ENCODE measurements at places on chromosomes 3 and 15.

DNA sequence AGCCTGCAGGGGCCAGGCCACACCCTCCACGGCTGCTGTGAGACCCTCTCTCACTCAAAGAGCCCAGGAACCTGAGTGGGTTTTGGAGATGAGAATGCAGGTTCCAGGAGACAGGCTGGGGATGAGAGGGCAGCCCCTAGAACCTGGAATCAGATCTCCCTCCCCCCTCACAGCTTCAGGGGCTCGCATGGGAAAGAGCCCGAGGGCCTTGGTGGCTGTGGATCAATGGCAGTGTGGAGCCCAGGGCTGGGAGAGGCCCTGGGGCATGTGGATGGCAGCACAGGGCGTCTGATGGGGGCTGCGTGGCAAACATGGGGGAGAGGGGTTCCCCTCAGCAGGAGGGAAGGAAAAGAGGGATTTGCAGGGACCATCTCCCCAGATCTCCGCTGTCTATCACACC, 112.8 kb upstream of the RPL32 start:
- no peak overlapping the region for H3K4me3 ChIP-seq
- DNase-seq: no peak
- no peaks in the 10 kb centered on the region for H3K27me3 ChIP-seq
- no peaks in the 10 kb centered on the region for H3K36me3 ChIP-seq
- peak overlapping the region; percentile 51 for H3K27ac ChIP-seq

- no peaks in the 10 kb centered on the region for H3K27me3 ChIP-seq
- H3K4me3 ChIP-seq: no peak overlapping the region
- no peaks in the 10 kb centered on the region for H3K36me3 ChIP-seq
- no peak overlapping the region for H3K27ac ChIP-seq
These were observed 57.8 kb upstream of the TGFBR2 start for GRCh38 chr3:30548600-30548999.

GRCh38 chr3:13188181-13188779, 115.1 kb upstream of the IQSEC1 start:
- no peak overlapping the region for H3K27ac ChIP-seq
- no peaks in the 10 kb centered on the region for H3K27me3 ChIP-seq
- no peak for DNase-seq
- no peaks in the 10 kb centered on the region for H3K36me3 ChIP-seq
- H3K4me1 ChIP-seq: no peaks in the 10 kb centered on the region

- no peak overlapping the region for H3K4me3 ChIP-seq
- no peak for DNase-seq
- no peaks in the 10 kb centered on the region for H3K36me3 ChIP-seq
- no peaks in the 10 kb centered on the region for H3K4me1 ChIP-seq
These were observed 925.1 kb upstream of the NR2F2 start for GRCh38 chr15:95405447-95405846.

- H3K36me3 ChIP-seq: no peaks in the 10 kb centered on the region
- DNase-seq: peak; percentile 76
- no peaks in the 10 kb centered on the region for H3K27me3 ChIP-seq
- peak overlapping the region; percentile 28 for H3K4me3 ChIP-seq
These were observed 2.5 kb downstream of the PDZRN3 start for GRCh38 chr3:73622091-73622805.

DNA sequence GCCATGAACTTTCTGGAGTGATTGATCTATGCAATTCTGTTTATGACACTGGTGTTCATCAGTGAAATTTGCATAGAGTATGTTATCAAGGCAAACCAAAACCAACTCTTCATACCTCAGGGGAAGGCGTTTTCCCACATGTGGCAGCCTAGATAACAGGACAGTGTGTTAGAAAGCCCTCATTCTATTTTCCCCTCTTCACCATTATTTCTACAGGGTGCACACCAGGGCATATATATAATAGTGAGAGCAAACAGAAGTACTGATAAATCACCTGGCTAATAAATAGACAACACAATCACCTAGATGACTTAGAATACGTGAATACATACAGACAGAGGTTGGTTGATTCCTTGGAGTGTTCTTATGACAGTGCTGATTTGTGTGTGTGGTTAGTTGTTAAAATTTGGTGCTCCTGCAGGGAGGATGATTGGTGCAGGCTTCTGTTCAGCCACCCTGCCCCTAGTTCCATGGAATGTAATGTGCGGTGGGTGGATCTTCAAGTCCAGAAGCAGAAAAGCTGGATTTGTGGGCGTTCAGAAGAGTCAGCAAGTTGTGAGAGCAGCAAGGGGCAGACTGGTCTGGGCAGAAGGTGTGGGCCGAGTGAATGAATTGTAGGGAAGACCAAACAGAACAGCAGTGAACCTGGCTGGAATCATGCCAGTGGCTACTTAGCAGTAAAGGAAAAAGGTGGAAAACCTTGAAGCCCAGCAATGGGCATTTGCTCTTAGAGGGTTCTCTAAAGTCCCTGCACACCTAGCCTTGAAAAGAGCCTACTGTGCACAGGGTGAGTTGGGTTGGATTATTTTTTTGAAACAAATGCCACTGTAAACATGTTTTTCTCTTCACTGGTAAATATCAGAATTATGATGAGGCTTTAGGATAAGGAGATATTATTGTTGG, 11.7 kb upstream of the RARRES1 start:
- no peaks in the 10 kb centered on the region for H3K36me3 ChIP-seq
- H3K27me3 ChIP-seq: no peaks in the 10 kb centered on the region
- DNase-seq: peak; percentile 52
- peaks cover 9% of the 10 kb centered on the region for H3K4me1 ChIP-seq
- no peak overlapping the region for H3K4me3 ChIP-seq

GRCh38 chr15:64883100-64883581, 28.6 kb upstream of the ANKDD1A start:
- H3K27me3 ChIP-seq: no peaks in the 10 kb centered on the region
- H3K4me1 ChIP-seq: peaks cover 7% of the 10 kb centered on the region
- no peak for DNase-seq
- peak overlapping the region; percentile 47 for H3K27ac ChIP-seq

GRCh38 chr15:38266247-38266986, 13.8 kb downstream of the SPRED1 start:
- DNase-seq: peak; percentile 75
- peaks cover 14% of the 10 kb centered on the region for H3K36me3 ChIP-seq

- H3K27me3 ChIP-seq: no peaks in the 10 kb centered on the region
- H3K4me3 ChIP-seq: no peak overlapping the region
- H3K36me3 ChIP-seq: no peaks in the 10 kb centered on the region
- H3K27ac ChIP-seq: peak overlapping the region; percentile 46
- no peak for DNase-seq
These were observed 31.7 kb downstream of the SLC6A6 start for GRCh38 chr3:14434126-14434497.

DNA sequence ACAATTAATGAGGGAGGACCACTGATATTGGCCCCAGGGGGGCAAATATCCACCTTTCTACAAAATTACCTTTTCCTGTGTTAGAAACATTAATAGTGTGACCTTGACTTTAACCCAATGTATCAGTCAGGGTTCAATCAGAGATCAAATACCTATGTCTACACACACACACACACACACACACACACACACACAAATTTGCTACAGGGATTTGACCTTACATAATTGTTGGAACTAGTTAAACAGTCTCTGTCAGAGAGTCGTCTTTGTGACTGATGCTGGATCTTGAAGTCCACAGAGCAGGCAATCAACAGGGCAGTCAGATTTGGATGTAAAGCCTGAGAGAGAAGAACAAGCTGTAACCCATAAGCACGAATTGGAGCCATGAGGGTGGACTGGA, 32.5 kb downstream of the TM4SF4 start:
- no peaks in the 10 kb centered on the region for H3K36me3 ChIP-seq
- no peak for DNase-seq
- H3K27me3 ChIP-seq: no peaks in the 10 kb centered on the region

GRCh38 chr3:79765911-79766310, 1.9 kb downstream of the ROBO1 start:
- no peaks in the 10 kb centered on the region for H3K36me3 ChIP-seq
- DNase-seq: peak; percentile 4
- H3K27ac ChIP-seq: no peak overlapping the region
- no peak overlapping the region for H3K4me3 ChIP-seq

- peaks cover 5% of the 10 kb centered on the region for H3K4me1 ChIP-seq
- no peak overlapping the region for H3K4me3 ChIP-seq
- H3K27ac ChIP-seq: no peak overlapping the region
- no peak for DNase-seq
- no peaks in the 10 kb centered on the region for H3K27me3 ChIP-seq
These were observed 28.2 kb downstream of the DUOX1 start for GRCh38 chr15:45157974-45158373.

- peaks cover 2% of the 10 kb centered on the region for H3K36me3 ChIP-seq
- H3K27ac ChIP-seq: no peak overlapping the region
- H3K27me3 ChIP-seq: no peaks in the 10 kb centered on the region
- no peak for DNase-seq
- H3K4me3 ChIP-seq: no peak overlapping the region
- peaks cover 4% of the 10 kb centered on the region for H3K4me1 ChIP-seq
These were observed 323.5 kb upstream of the ROPN1 start for GRCh38 chr3:124315215-124316033.
